ENCODE measurements at places on chromosomes 3 and 15.
A peak's percentile ranks its signal among the peaks of the same experiment; 100 is the strongest.

DNA sequence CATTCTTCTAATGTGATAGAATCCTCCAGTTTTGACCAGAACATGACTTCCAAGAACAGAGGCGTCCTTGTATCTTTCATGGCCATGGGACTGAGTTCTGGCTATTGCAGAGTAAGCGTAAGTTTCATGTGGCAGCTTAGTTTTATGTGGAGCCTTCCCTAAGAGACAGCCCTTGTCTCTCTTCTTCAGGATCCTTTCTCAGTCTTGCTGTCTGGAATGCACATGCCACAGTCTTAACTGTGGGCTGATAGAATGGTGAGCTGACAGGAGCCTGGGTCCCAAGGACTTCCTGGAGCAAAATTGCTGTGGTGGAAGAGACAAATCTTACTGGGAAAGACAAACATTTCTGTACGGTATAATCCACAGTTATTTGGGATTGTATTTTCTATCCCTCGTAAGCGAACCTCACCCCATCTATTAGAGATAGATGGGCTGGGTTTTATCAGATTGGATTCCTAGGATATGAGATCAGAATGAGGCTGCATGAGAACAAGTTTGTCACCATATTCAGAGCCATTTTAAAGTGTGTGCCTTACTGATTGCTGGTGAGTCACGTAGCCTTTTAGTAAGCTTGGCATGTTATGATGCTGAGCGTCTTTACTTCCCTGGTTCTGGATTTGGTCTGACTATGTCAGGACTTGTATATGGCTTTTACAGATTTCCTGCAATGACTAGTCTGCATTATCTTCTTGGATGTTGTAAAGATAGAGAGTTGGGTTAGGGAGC, 32.8 kb downstream of the CDIN1 start:
- DNase-seq, result no peak

DNA sequence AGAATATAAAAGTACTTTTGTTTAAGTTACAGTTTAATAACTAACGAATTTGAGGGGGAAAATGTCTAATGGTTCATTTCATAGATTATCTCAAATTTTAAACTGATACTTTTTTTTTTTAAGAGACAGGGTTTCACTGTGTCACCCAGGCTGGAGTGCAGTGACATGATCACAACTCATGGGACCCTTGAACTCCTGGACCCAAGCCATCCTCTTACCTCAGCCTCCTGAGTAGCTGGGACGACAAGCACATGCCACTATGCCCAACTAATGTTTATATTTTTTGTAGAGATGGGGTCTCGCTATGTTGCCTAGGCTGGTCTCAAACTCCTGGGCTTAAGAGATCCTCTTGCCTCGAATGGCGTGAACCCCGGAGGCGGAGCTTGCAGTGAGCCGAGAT, 16.5 kb downstream of the LRRC58 start:
- DNase-seq, result no peak

DNA sequence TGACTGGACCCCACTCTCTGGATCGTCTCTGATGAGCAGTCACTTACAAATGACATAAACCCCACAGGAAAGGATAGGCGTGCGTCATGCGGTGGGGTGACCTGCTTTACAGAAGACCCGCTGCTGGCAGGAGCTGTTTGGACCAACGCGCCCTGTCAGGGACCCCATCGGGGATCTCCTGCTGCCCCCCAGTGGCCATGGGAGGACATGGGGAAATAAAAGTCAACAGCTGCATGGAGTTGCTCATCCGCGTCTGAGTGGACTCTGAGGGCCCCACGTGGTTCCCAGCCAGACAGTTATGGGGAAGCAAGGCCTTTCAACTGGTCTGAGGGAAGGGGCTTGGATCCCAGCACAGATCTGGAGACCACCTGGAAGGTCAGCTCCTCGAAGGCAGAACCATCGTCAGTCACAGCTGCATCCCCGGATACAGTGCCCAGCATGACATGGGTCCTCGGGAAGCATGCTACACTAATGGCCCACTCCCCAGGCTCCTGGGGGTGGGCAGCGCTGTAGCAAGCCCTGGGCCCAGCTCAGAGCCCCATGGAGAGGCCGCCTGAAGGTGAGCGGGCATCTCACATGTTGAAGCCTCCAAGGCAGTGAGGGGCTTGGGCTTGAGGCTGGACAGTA, 32.1 kb downstream of the PTH1R start:
- peak; percentile 94 for DNase-seq

DNA sequence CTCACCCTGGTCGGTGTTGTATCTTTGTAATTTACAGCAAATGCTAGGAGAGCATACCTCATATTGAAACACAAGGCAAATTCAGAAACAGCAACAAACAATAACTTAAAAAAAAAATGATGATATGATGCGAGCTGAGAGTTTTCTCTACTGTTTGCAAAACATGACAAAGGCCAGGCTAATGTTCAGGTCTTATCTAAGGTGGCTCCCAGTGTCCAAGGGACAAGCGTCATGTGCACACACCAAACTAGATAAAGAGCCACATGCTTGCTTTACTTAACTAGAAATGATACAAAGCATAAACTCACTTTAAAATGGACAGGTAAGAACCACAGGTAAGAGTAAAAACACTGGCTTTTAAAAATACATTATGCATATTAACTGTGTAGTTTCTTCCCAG, 375.9 kb downstream of the FOXP1 start:
- no peak for DNase-seq

GRCh38 chr3:32948625-32949445, 2.6 kb upstream of the CCR4 start:
- DNase-seq, result no peak

GRCh38 chr15:83200162-83200561, 7.5 kb downstream of the HDGFL3 start:
- DNase-seq, result no peak

DNA sequence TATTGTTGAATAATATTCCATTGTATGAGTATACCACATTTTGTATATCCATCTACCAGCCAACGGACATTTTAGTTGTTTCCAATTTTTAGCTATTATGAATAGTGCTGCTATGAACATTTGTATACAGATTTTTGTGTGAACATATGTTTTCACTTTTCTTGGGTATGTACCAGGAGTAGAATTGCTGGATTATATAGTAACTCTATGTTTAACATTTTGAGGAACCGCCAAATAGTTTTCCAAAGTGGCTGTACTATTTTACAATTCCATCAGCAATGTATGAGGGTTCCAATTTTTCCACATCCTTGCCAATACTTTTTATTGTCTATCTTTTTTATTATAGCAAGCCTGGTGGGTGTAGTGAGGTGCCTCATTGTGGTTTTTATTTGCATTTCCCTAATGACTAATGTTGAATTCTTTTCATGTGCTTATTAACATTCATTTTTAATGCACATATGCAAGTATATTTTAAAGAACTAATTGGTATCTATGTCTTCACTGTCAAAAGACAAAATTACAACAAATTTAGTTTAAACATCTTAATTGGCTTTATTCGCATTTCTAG, 77.5 kb upstream of the PIAS1 start:
- no peak for DNase-seq

- no peak for DNase-seq
These were observed 7.2 kb downstream of the TMOD2 start for GRCh38 chr15:51758645-51759044.

- no peak for DNase-seq
These were observed 31.3 kb downstream of the CYP8B1 start for GRCh38 chr3:42844412-42844713.

DNA sequence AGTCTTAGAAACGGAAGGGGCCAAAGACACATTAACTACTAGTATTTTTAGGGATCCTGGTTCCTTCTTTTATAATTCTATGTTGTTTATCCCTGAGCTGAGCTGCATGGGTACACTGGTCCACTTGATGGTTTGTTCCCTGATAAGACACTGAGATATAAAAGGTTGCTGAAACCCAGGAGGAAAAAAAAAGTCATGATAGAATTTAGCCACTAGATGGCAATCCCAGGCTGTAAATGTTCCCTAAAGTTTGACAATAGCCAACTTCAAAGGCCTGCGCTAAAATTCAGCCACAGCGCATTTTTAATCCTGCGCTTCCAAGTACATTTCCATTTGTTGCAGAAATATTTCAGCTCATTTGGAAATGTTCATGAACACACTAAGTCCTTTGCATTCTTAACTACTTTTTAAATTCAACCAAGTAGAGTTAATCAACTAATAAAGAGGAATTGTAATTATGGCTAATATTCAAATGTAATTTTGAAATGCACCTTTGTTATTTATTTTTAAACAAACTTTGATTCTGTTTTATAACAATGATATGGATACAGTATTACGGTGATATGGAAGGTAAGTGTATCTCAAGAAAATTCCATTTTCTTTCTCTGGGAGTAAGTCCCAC, 249.3 kb upstream of the FEZF2 start:
- DNase-seq, result peak; percentile 79

DNA sequence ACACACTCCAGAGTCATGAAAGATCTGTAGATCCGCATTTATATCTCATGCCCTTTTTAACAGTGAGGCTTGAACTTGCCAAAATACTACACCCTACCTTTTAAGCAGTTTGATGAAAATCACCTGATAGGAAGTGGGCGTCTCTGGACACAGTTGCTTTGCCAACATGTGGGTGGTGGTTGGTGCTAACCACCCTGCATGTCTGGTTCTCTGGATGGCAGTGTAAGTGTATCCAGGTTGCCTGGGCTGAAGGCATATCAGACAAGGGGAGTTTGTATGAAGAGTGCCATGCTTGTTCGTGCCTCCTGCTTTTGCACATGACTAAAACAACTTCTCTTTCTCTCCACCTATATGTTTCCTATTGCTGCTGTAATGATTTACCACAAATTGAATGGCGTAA, 159.6 kb downstream of the GHSR start:
- DNase-seq, result no peak

DNA sequence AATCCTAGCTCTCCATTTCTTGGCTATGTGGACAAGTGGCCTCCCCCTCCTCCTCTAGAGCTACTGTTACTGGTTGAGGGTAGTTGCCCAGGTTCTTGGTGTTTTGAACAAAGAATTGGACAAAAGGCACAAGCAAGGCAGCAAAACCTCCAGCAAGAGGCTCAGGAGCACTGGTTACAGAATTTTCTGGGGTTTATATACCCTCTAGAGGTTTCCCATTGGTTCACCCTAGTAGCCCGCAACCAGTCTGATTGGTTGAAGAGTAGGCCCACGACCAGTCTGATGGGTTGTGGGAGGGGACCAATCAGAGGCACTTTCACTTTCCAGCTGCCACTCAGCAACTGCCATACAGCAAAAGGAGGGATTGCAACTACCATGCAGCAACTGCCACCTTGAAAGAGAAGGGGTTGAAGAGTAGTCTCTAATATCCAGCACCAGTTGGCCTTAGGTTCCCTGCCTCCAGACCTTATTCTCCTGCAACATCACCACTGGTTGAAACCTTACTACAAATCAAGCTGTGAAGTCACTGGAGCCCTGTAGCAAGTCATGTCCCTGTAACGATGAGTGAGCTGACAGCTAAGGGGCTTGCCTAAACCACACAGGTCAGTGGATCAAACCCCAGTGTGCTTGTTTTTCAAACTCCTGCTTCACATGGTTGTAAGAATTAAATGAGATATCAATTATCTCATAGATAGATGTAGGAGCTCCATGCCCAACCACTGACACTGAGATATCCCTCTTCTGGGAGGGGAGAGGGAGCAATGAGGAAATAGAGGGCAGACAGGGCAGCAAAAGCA, 2.9 kb upstream of the C15orf39 start:
- DNase-seq, result peak; percentile 17

DNA sequence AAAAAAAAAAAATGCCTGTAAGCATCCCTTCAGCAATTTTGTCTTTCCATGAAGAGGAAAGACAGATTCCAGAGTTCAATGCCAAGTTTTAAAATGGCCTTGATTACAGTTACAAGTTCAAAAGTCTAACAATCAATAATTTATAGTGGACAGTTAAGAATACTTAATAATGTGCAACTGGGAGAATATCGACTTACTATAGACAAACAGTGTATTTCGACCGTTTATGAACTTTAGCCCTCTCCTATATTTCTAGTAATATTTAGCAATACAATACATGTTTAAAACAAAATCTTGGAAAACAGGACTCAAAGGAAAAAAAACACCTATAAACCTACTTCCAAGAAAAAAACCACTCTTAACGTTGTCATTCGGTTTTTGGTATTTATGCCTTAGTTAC, 1.5 kb downstream of the PBRM1 start:
- no peak for DNase-seq

- no peak for DNase-seq
These were observed 254.2 kb downstream of the ZBTB20 start for GRCh38 chr3:114892880-114893279.

DNA sequence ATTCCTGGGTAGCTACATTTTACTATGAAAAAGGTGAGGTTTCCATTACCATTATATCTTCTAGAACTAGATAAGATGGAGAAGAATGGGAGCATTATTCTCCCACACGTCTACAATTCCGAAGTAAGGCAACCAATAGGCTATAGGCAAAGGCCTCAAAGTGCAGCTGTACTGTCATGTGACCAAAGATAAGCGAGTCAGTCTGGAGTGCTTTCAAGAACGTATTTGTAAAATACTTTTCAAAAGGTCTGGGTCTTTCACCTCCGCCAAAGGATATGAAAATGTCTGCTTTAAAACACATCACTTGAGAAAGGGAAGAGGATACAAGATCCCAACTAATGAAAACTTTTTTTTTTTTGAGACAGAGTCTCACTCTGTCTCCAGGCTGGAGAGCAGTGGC, 9.9 kb downstream of the CCPG1 start:
- DNase-seq, result no peak

GRCh38 chr15:33679061-33679460, 289.2 kb upstream of the CHRM5 start:
- DNase-seq, result peak; percentile 86

GRCh38 chr3:106114848-106115247, 246.0 kb upstream of the CBLB start:
- DNase-seq, result no peak

- no peak for DNase-seq
These were observed 14.2 kb downstream of the PDIA5 start for GRCh38 chr3:123080864-123081562.

GRCh38 chr3:46276497-46277099, 34.3 kb downstream of the CCR3 start:
- peak; percentile 22 for DNase-seq

DNA sequence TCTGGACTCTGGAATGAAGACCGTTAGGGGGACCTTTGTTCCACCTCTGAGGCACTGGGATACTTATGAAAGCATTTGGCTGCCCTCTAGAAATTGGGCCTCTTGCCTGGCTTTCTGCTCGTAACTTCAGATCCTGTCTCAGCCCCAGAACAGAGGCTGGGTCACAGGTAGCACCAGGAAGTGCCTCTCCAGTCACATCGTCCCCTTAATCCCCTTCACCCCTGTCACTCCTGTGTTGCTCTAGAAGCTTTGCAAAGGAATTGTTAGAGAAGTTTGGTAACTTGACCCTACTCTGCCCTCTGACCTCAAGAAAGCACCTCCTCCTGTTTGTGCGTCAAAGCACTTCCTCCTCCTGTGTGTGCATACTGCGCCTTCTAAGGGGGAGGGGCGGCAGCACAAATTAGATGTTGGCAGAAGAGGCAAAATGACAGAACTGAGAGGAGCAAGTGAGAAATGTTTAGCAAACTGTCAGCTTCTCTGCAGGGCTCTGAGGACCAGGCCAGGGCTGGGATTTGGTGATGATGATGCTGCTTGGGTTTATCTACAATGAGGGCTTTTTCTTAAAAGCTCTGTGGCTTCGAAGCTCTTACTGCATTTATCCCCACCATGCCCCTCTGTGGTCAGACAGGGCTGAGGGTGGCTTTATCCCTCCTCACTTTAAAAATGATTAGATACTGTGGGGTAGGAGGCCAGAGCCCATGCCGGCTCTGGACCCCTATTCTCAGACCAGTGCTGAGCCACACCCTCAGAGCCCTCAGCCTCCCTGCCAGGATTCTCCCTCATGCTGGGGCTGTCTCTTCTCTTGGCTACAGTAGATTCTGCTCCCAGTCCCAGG, 76.2 kb downstream of the LARS2 start:
- no peak for DNase-seq

- no peak for DNase-seq
These were observed 16.5 kb downstream of the DUOX2 start for GRCh38 chr15:45097466-45097865.
